Suppressor macrophage treated with lipopolysaccharide for 1 hour (primary cell): ENCODE measurements at places on chromosomes 5 and 9.

DNA sequence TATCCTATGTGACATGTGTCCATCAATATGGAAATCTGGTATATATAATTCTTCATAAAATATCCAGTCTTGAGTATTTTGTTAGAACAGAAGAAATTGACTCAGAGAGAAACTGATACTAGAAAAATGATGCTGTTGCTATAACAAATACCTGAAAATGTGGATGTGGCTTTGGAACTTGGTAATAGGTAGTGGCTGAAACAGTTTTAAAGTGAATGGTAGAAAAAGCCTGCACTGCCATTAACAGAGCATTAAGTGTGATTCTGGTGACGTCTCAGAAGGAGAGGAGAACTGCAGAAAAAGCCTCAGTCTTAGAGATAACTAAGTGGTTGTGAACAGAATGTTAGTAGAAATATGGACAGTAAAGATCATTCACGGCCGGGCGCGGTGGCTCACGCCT is 634.9 kb upstream of the ZNF608 start:
- DNase-seq: no peak

- peak; percentile 6 for DNase-seq
Observed at GRCh38 chr5:148311484-148311883, 739 bp upstream of the SPINK7 start.

DNA sequence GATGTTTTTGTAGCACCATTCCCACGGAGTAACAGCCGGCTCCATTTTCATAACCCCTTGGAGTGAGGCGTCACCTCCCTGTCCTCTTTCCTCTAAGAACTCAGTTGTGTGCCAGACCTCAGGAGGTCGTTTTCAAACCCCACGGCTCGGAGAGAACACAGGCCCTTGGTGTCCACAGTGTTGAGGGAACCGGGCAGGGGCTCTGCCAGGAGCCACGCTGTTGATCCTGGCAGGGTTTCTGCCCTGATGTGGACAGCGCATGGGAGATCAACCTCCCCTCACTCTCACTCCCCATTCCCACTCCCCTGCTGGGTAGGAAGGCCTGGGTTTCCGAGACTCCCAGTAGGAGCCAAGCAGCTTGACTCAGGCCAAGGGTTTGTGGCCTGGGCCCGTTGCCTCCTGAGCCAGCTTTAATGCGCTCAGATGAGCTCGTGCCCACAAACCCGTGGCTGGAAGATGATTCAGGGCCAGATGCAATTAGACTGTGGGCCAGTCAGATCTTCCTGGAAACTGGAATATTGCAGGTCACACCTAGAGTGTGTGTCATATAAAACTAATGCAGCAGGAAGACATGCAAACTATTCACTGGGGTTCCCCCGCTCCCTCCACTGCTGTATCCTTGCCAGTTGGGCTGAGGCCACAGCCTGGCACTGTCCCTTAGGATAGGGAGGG is 133.4 kb downstream of the SLC12A2 start:
- no peak for DNase-seq

GRCh38 chr5:122089096-122090013 is 11.3 kb upstream of the LOX start:
- DNase-seq: no peak

DNA sequence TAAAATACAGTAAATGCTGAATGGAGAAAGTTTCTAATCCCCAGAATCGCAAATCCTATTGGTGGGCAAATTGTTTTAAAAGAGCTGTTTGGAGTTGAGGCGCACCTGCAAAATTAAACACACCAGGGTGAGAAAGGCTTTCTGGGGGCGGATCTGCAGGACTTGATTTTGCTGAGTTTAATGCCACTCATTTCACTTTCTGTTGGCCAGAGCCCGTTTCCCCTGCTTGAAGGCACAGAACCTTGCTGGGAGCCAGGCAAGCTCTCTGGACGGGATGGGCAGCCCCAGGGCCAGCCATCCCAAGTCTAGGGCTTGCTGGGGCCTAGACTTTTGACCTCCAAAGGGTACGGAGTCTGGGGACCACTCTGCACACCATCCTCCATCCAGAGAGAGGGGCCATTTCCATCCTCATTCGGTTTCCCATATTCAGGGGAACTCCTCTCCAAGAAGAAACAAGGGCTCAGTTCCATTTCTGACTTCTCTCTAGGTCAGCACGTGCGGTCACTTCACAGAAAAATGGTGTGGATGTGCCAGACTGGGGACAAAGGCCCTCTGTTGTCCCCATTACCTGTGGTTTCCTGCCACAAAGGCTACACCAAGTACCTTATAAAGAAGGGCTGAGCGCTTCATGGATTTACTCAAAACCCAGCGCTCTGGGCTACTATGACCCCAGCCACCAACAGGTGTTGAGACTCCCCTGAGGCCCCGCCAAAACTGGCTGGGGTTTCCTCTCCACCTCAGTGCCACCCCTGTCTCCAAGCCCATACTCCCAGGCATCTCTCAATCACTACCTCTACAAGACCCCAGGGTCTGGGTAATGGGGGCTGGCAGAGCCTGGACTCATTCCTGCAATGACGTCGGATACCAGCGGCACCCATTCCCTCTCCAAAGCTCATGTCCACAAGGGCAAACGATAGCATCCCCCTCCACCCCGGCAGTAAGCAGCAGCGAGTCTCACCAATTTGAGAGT is 170.0 kb downstream of the AUH start:
- no peak for DNase-seq

DNA sequence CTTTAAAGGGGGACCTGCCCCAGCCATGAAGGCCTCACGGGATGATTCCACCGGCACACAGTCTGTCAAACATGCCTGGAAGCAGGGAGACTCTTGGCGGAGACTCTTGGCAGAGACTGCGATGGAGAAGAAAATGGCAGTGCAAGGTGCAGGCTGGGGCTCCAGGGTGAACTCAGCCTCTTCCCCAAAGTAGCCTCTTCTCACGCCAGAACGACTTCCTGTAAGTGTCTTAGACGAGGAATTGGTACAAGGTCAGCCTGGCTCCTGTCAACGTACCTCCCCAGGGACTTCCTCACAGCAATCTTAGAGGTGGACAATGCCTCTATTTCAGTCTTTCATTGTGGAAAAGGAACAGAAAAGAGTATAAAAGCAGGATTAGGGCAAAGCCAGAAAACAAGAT is 109.3 kb downstream of the UGCG start:
- DNase-seq: no peak

DNA sequence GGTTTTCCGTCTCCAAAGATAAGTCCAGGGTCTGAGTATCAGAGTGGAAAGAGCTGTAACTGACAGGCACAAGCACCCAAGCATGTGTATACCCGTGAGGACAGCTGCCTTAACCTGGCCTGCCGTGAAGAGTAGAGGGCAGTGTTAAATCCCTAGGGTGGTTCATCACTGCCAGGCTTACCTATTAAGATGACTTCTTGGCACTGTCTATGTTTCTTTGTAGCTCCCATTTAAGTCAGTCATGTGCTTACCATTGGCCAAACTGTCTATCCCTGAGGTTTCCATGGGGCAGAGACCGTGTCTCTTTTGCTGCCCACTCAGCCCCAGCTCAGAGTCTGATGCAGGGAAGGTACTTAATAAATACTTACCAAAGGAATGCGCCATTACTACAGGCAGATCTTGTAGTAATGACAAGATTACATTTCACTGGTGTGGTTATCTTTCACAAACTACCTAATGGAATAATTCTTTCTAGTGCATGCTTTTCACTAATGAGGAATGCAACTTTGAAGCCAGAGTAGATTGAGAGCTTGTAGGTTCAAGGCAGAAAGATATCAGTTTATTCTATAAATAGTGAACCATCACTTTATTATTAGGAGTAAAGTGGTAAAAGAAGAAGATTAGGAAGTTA is 64.2 kb downstream of the SNX24 start:
- no peak for DNase-seq

DNA sequence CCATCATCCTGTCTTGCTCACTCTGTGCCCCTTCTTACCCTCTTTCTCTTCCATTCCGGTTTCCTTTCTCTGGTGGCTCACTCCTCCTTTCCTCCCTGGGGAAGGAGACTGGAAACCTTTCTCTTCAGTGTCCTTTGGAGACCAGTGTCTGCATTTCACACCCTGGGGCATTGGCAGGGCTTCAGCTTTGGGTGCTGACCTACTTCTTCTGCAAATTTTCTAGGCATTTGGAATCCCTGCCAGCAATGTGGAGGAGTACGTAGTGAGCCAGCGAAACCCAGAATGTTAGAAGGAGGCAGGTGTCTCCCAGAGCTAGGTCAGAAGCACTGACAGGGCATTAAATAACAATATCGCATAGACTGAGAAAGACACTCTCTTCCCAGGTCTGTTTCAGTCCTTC is 122.2 kb downstream of the SLC28A3 start:
- no peak for DNase-seq

DNA sequence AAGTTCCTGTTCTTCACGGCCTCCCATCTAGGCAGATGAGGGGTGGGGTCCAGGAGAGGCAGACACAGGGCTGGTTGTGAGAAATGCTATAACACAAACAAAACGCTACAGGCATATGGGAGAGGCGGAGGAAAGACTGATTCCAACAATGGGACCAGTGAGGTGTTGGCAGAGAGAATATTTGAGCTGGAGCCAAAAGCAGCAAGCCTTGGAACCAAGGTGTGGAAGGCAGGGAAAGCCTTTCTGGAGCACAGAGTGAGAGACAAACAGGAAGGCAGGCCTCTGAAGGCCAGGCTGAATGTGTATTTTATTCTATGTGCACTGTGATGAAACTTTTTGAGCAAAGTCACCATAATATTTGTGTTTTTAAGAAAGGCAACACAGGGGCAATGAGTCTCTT is 2.9 kb downstream of the ATPSCKMT start:
- DNase-seq: no peak

GRCh38 chr5:107590686-107591085 is 80.1 kb downstream of the EFNA5 start:
- no peak for DNase-seq

GRCh38 chr9:135920973-135921585 is 13.7 kb upstream of the CAMSAP1 start:
- DNase-seq: no peak

DNA sequence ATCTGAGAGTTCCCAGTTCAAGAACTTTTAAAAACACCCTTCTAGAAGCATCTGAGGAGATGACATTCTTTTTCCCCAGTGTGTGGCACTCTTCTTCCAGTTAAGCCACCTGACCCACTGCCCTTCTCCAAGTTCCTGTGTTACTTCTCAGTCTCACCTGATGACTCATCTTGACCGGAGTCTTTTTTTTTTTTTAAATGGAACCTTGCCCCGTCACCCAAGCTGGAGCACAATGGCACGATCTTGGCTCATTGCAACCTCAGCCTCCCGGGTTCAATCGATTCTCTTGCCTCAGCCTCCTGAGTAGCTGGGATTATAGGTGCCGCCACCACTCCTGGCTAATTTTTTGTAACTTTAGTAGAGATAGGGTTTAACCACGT is 224.1 kb upstream of the DAB2 start:
- no peak for DNase-seq

DNA sequence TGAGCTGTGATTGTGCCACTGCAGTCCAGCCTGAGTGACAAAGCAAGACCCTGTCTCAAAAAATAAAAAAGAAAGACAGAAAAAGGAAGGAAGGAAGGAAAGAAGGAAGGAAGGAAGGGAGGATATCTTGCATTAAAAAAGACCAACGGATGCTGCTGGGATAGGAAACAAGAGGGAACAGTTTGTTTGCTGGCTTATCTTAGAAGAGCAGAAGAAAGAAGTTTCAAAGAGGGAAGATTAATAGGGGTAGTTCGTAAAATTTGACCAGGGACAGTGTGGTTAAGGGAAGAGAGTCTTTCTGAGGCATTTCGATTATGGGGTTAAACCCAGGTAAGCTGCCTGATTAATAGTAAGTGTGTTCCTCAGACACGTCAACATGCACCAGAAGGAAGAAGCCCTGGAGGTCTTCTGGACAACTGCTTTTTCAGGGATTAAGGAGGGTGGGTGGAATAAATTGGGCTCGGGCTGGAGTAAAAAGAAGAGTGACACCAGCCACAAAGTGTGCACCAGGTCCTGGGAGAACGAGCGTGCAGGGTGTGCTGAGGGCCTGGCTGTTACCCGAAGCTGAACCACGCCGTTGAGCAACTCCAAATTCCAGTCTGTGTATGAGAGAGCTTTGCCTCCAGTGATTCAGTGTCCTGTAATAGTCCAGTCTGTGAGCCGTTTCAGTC is 24.8 kb downstream of the FYB1 start:
- DNase-seq: peak; percentile 57

GRCh38 chr5:151150471-151151262 is 6.9 kb downstream of the ANXA6 start:
- DNase-seq: peak; percentile 77

DNA sequence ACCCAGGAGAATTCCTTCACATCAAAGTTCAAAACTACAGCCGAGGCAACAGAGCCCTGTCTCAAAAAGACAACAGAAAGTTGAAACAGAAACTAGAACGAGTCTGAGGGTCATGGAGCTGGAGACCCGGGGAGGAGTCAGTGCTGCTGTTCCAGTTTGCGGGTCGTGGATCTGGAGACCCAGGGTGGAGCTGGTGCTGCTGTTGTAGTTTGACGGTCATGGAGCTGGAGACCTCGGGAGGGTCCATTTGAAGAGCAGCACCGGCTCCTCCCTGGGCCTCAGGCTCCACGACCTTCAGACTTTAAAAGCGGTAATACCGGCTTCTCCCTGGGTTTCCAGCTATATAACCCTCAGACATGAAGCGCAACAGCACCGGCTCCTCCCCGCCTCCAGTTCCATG is 13.0 kb upstream of the LCN15 start:
- no peak for DNase-seq

- no peak for DNase-seq
Observed at GRCh38 chr5:150323819-150324218, 21.1 kb upstream of the ARSI start.

GRCh38 chr9:121620777-121621449 is 30.5 kb upstream of the DAB2IP start:
- peak; percentile 59 for DNase-seq
